Cardiac septum (tissue), 1 donor: ENCODE measurements at places on chromosomes 13 and 19. TPM values are rescaled to one million over a fixed set of nuclear protein-coding genes. Genes with fewer than 3 reads are reported as not detected.
A peak's percentile ranks its signal among the peaks of the same experiment; 100 is the strongest.

The ZNF573 gene
- 9.9 TPM for total RNA-seq

- no peak for DNase-seq
Observed at GRCh38 chr13:42594481-42595252, 20.7 kb downstream of the TNFSF11 start.

- peak; percentile 89 for DNase-seq
Observed at GRCh38 chr19:41872775-41873647, 4.1 kb upstream of the CD79A start.

DNA sequence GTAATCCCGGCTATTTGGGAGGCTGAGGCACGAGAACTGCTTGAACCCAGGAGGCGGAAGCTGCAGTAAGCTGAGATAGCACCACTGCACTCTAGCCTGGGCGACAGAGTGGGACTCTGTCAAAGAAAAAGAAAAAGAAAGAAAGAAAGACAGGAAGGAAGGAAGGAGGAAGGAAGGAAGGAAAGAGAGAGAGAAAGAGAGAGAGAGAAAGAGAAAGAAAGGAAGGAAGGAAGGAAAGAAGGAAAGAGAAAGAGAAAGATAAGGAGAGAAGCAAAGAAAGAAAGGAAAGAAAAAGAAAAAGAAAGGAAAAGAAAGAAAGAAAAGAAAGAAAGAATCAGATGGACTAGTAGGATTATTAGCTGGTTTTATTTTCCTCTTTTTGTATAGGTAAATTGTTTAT, 22.8 kb downstream of the ZNF541 start:
- no peak for DNase-seq

- no peak for DNase-seq
Observed at GRCh38 chr19:19451429-19452242, 46.2 kb downstream of the GATAD2A start.
